Upper lobe of left lung (tissue), 6 donors: ENCODE measurements at places on chromosomes 11 and 22. TPM values are rescaled to one million over a fixed set of nuclear protein-coding genes. Genes with fewer than 3 reads are reported as not detected.

Gene ASPHD2
- total RNA-seq, result 0.89 TPM

Gene KCNE3
- total RNA-seq, result 24.5 TPM

Gene NAV2
- 45.1 TPM for total RNA-seq

DNA sequence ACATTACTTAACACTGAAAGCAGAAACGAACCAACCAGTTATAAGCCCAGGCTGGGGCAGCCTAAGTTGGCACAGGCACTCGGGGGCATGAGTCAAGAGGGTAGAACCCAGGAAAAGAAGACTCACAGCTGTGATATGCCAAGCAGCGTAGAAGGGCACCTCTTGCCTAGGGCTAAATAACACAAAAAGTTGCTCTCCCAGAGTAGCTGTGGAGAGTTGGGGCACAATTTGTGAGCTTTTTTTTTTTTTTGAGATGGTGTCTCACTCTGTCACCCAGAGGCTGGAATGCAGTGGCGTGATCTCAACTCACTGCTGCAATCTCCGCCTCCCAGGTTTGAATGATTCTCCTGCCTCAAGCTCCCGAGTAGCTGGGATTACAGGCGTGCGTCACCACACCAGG is 8.8 kb downstream of the CLMP start:
- H3K36me3 ChIP-seq, result no peaks in the 10 kb centered on the region
- no peaks in the 10 kb centered on the region for H3K4me1 ChIP-seq
- no peaks in the 10 kb centered on the region for H3K27me3 ChIP-seq
- no peak overlapping the region for H3K27ac ChIP-seq

DNA sequence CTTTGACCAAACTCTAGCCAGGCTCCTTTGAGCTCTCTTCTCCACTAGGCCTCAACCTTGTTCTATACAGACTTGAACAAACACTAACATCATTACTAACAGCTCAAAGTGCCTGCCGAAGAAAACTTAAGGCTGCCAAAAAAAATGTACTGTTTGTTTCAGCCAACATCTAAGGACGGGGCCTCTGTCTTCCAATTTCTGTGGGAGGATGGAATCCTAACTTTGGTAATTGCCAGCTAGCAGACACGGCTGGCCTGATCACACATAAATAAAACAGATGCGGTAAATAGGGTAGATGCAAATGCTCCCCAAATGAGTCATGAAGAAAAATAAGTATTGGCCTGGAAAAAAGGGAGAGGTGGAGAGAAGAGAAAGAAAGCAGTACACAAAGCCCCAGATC is 394.3 kb downstream of the TMEM135 start:
- no peaks in the 10 kb centered on the region for H3K27me3 ChIP-seq
- no peak overlapping the region for H3K4me3 ChIP-seq
- no peak overlapping the region for H3K27ac ChIP-seq
- no peaks in the 10 kb centered on the region for H3K4me1 ChIP-seq
- H3K36me3 ChIP-seq, result no peaks in the 10 kb centered on the region

GRCh38 chr11:119480380-119481020 is 57.5 kb upstream of the THY1 start:
- H3K36me3 ChIP-seq, result no peaks in the 10 kb centered on the region
- H3K27me3 ChIP-seq, result no peaks in the 10 kb centered on the region
- no peak overlapping the region for H3K27ac ChIP-seq
- no peak overlapping the region for H3K4me3 ChIP-seq
- no peaks in the 10 kb centered on the region for H3K4me1 ChIP-seq

GRCh38 chr11:35583843-35584242 is 34.4 kb upstream of the FJX1 start:
- no peaks in the 10 kb centered on the region for H3K36me3 ChIP-seq
- H3K27me3 ChIP-seq, result no peaks in the 10 kb centered on the region
- DNase-seq, result no peak

Gene TNNT3
- total RNA-seq, result 2.4 TPM
